ENCODE measurements at places on chromosomes 13 and 19.

GRCh38 chr19:1944088-1944915 lies 3.3 kb downstream of the CSNK1G2 start:
- DNase-seq: no peak

- DNase-seq: no peak
Measured at GRCh38 chr19:1611353-1611752, 6.1 kb upstream of the UQCR11 start.

GRCh38 chr13:42832341-42833096 lies 51.1 kb downstream of the FAM216B start:
- DNase-seq: no peak

GRCh38 chr13:39536906-39537305 lies 66.1 kb downstream of the LHFPL6 start:
- no peak for DNase-seq

DNA sequence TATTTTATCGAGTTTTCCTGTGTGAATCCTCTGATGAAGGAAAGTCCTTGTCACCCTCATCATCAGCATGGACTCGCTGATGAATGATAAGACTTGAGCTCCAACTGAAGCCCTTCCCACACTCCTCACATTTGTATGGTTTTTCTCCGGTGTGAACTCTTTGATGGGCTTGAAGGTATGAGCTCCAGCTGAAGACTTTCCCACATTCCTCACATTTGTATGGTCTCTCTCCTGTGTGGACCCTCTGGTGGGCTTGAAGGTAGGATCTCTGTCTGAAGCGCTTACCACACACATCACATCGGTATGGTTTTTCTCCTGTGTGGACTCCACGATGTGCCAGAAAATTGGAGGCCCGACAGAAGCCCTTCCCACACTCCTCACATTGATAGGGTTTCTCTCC lies 21.7 kb downstream of the ZNF45 start:
- DNase-seq: no peak

- no peak for DNase-seq
Measured at GRCh38 chr19:32558607-32559228, 22.3 kb upstream of the PDCD5 start.

- DNase-seq: no peak
Measured at GRCh38 chr19:3313199-3313575, 53.2 kb upstream of the NFIC start.

All from stimulated activated CD8-positive, alpha-beta memory T cell treated with anti-CD3 and anti-CD28 coated beads, Interleukin-12 subunit alpha, Interleukin-12 subunit beta, amount 100 ng/mL, for 1 hour (primary cell).